GM12891 (cell line): ENCODE measurements at places on chromosomes 1 and 21.

- DNase-seq = no peak
Observed at GRCh38 chr1:168466092-168466713, 77.6 kb downstream of the XCL2 start.

GRCh38 chr21:25528515-25528914 is 78.8 kb downstream of the MRPL39 start:
- no peak for DNase-seq

DNA sequence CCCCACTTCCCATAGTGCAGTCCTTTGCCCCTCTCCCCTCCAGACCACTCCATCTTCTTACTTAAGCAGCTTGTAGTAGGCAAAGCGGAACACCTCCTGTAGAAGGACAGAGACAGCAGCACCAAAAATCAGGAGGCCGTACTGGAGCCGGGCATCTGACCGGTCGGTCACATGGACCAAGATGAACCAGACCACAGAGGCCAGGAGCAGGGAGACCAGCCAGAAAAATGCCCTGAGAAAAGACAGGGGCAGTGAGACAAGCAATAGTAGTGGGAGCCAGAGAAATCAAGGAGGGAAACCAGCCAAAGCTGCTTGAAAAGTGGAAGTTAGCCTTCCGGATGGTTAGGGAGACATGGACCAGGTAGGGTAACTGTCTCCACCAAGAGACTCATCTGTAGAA is 920 bp downstream of the APH1A start:
- no peak for DNase-seq

DNA sequence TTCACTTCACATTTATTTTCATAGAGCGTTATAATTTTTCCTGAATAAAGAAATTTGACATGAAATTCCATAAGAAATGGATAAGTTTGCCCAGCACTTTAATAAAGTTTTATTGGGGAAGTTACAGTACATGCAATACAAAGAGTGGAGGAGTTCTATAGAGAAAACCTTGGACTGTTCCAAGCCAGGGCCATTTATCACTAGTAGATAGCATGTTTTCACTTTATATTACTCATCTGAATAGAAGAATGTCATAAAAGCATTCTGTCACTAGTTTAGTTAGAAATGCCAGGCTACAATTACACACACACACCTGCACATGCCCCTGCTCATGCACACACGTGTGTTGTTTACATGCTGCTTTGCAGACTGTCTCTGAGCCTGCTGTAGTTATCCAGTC is 123.3 kb downstream of the NEK7 start:
- DNase-seq = no peak

GRCh38 chr1:32978854-32979253 is 14.2 kb upstream of the RNF19B start:
- DNase-seq = no peak

DNA sequence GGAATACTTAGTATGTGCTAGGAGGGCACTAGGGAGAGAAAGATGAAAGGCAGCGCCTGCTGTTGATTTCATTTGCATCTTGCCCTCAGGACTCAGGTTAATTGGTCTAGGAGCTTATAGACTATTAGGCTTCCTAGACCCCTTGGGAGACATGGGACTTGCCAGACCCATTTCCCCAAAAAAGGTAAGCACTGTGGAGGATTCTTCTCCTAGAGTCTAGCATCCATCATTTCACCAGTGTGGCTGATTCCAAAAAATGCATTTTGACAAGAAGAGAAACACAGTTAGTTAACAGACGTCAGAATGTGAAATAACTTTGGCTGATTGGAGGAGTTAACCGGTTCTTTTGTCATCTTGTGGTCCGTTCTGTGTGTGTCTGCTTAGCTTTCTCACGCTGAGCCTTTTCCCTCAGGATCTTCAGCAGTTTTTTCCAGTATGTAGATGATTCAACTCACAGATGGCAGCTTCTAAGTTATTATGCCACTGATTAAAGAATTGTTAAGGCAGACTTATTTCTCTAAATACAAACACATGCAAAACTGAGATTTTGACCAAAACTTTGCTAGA is 108.8 kb downstream of the KIF26B start:
- no peak for DNase-seq

DNA sequence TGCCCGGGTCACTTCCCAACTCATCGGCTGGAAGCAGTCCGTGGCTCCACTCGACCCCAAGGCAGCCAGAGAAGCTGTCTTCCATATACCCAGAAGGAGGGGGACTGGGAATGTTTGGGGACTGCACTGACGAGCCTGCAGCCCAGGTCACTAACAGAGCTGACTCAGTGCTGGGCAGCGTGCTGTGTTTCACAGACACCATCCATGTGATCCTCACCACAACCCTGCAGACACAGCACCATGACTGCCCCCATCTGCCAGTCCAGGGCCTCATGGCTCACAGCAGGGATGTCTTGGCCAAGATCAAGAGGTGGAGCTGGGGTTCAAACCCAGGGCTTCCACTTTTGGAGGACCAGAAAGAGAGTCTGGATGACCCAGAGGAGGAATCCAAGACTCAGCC is 67.9 kb downstream of the KLHDC7A start:
- DNase-seq = no peak

DNA sequence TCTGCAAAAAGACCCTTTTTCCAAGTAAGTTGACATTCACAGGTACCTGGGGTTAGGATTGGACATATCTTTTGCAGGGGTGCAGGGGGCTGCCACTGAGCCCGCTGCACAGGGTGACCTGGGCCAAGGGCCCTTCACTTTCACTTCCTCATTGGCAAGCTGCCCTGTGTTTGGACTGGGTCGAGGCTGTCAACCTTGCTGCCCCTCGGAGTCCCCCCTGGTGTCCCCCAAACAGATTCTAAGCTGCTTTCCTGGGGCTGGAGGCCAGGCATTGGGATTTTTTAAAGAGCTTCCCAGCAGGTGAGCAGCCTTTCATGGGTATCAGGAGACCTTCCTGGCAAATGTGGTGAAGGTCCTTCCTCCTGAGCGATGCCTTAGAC is 7.9 kb upstream of the UMODL1 start:
- DNase-seq = no peak

DNA sequence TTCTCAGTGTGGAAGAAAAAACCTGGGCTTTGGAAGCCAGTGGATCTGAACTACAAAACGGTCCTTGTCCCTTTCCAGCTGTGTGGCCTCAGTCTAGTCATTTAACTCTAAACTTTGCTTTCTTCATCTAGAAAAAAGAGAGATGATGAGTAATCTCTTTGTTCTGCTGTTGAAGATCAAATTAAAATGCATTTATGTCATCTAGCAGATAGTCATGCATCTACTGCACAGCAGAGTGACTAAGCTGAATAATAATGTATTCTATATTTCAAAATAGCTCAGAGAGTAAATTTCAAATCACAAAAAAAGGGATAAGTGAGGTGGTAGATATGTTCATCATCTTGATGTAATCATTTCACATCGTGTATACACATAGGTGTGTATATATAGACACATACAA is 473.2 kb downstream of the DSCAM start:
- no peak for DNase-seq

DNA sequence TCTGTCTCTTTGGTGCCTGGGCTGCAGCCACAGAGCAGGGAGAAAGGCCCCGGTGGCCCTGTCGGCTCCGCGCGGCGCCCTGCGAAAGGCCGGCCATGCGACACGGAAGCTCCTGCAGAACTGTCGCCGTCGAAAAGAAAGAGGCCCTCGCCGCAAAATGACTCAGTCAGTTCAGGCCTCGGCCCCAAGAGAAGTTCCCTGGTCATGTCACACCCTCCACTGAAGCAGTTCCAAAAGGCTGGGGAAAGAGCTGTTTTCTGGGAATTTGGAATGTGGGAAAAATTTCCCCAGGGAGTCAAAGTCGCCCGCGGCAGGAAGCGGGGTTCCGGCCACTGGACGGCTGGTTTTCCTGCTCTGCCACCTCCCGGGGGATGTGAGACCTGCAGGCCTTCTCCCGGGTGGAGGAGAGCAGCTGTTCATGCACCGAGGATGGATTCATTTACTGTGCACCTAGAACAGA is 115.8 kb upstream of the ZNF678 start:
- DNase-seq = no peak

DNA sequence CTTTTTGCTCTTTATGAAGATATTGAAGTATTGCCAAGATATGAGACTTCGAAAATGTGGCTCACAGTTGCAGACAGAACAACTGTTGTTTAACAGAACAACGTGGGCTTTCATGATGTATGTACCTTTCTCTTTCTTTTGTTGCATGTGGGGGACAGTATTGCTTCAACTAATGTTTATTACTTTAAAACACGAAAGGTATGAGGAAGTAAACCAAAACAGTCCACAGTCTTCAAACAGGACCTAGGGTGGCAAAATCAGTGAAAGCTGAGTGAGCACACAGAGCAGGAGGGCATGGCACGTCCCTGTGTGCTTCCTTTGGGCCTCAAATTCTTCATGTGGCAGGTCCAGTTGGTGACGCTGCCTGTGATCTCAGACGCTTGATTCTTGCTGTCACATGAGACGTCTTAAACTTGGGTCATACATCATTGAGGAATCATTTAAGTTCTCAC is 7.8 kb upstream of the CHAF1B start:
- DNase-seq = no peak

- DNase-seq = no peak
Observed at GRCh38 chr1:47705517-47706130, 267.8 kb downstream of the FOXD2 start.

GRCh38 chr1:48048064-48048463 is 50.9 kb upstream of the TRABD2B start:
- DNase-seq = no peak

- DNase-seq = no peak
Observed at GRCh38 chr1:160340866-160341265, 2.2 kb downstream of the COPA start.

GRCh38 chr21:41316200-41317062 is at the start of gene FAM3B:
FAM3B (plus strand) TSS chr21:41316801; CDS start chr21:41316880, 79 bp downstream.
- no peak for DNase-seq

GRCh38 chr1:24936684-24937083 is 6.6 kb upstream of the RUNX3 start:
- DNase-seq = no peak

- no peak for DNase-seq
Observed at GRCh38 chr21:15301736-15302135, 236.9 kb upstream of the NRIP1 start.

- no peak for DNase-seq
Observed at GRCh38 chr1:44147582-44147981, 6.2 kb upstream of the KLF18 start.

DNA sequence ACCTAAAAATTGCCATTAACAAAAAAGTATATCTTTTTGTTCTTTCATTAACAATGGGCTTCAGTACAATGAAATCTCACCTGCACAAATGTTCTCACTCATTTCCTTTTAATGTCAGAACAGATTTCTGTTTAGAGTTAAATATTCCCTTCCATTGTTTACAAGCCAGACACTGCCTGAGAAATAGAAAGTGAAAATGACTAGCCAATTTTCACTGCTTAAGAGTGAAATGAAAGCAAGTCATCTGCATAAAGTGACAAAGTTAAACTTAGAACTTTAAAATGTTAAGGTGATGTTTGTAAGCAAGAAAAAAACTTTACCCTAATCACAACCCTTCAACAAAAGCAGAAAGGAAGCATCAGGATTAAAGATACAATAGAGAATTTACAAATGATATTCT is 27.5 kb downstream of the COA6 start:
- DNase-seq = no peak

DNA sequence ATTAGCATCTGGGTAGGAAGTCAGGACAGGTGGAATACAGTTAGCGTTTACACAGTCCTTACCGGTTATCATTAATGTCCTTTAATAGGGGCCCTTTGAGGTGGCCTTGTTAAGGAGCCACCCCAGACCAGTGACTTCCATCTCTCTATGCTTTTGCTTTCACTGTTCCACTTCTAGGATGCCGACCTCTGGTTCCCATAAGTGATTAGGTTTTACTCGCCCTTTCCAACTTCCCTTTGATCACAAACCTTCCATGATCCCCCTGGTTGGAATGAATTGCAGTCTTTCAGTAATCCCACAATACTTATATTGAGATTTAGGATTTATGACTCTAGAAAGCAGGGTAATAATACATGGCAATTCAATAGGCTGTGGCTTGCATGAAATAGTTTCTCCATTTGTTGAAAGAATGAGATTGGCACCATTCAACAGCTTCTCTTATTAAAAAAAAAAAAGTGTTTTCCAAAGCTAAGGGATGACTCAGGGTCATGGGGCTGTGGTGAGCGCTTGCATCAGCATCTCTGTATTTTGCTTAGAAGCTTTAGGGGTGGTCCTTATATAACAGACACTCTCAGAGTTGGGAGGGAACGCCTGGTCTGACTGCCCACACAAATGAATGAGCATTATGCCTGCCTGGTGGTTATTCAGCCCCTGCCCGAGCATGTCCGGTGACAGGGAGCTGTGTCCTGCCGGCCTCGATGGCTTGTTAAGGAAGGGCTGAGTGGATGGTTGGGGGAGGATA is 110.5 kb downstream of the CNIH3 start:
- no peak for DNase-seq

GRCh38 chr1:27114546-27114945 is 40.4 kb downstream of the SLC9A1 start:
- DNase-seq = no peak

GRCh38 chr21:44296916-44297315 is 2.9 kb upstream of the PFKL start:
- DNase-seq = no peak

DNA sequence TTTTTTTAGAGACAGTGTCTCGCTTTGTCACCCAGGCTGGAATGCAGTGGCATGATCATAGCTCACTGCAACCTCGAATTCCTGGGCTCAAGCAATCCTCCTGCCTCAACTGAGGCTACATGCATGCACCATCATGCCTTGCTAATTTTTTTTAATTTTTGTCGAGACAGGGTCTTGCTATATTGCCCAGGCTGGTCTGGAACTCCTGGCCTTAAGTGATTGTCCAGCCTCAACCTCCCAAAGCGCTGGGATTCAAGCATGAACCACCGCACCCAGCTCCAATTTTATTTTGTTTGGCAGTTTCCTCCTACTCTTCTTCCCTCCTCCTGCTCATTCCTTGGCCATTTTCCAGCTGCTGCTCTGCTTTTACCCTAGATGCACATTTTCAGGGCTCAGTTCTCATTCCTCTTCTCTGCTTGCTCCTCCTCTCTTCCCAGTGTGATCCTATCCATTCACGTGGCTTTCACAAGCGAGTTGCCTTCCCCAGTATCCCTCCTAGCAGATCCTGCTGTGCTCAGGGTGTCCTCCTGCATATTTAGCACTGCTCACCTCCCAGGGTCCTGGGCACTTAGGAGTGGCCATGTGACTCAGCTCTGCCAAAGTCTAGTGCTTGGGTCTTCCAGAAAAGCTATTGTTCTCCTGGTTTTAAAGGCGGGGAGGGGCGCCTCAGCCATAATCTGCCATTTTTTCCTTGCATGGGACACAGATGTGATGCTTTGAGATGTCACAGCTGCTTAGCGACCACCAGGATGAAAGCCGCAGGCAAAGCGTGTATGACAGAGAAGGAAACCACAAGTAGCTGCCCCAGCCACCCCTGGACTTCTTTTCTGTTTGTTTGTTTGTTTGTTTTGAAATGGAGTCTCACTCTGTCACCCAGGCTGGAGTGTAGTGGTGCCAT is 33.7 kb downstream of the PSEN2 start:
- DNase-seq = no peak
